Calu3 (cell line): ENCODE measurements at places on chromosomes 11 and 22. TPM values are rescaled to one million over a fixed set of nuclear protein-coding genes. Genes with fewer than 3 reads are reported as not detected.

Gene PTPRCAP
- 0.51 and 1.3 TPM in 2 replicates for total RNA-seq

DNA sequence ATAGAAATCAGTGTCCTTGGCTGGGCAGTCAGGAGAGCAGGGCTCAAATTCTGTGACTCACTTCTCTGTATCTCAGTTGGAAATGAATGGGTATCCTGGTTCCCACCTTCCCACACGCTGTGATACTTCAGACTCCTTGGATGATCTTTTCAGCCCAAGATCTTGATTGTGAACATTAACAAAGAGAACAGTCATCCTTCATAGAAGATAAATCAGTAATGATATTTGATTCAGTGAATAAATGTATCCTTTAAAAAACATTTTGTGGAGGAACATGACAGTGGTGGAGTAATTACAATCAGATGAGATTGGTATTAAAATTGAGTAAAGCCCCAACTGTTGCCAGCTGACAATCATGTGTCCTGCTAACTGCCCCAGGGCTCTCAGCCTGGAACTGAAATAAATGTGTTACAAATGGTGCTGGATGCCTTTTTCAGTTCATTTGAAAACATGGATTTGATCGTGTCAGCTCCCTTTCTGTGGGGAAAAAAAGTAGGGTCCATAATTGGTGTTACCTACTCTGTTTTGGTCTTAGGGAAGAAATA is 72.9 kb upstream of the OR5AN1 start:
- no peaks in the 10 kb centered on the region for H3K4me1 ChIP-seq
- H3K27me3 ChIP-seq, result peaks cover 43% of the 10 kb centered on the region
- H3K36me3 ChIP-seq, result no peaks in the 10 kb centered on the region

Gene BIRC3
- total RNA-seq, result 69.4 and 85.6 TPM in 2 replicates

- no peak overlapping the region for H3K4me3 ChIP-seq
- H3K27ac ChIP-seq, result no peak overlapping the region
- no peaks in the 10 kb centered on the region for H3K27me3 ChIP-seq
- no peak for DNase-seq
- no peaks in the 10 kb centered on the region for H3K36me3 ChIP-seq
Observed at GRCh38 chr11:33443684-33444083, 186.5 kb downstream of the HIPK3 start.
